ENCODE measurements at places on chromosomes 16 and 17. TPM values are rescaled to one million over a fixed set of nuclear protein-coding genes. Genes with fewer than 3 reads are reported as not detected.

DNA sequence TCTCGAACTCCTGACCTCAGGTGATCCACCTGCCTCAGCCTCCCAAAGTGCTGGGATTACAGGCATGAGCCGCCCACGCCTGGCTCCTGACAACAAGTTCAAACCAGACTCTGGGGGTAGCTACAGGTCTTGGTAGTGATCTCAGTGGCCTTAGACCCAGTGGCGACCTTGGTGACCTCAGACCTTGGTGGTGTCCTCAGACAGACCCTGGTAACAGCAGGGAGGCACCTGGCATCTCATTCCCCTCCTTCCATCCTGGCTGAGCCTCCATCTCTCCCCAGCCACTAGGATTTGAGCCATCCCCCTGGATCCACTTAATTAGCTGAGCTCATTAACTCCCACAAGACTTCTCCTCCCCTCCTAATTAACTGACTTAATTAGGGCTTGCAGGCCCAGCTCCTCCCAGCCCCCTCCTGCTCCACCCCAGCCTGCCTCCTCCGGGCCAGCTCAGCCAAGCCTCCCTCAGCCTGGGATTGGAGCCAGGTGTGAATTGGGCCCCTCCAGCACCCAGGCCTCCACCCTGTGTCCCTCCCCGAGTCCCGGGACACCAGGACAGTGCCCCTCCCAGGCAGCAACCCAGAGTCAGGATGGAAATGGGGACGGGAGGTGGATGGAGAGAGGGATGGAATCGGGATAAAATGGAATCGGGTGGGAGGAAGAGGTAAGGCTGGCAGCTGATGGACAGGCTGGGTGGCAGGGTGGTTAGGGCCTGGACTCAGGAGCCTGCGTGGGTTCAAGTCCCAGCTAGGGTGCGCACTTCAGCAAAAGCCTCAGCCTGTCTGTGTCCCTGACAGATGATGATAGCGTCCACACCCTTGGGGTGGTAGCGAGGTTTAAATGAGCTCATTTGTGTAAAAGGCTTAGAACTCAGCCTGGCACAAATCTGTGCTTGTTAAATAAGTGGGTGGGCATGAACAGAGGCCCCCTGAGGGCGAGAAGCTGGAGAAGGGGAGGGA, 11.2 kb upstream of the SBK1 start:
- no peak for DNase-seq
- no peaks in the 10 kb centered on the region for H3K36me3 ChIP-seq
- no peak overlapping the region for H3K4me3 ChIP-seq
- H3K27me3 ChIP-seq: peaks cover 13% of the 10 kb centered on the region
- peaks cover 13% of the 10 kb centered on the region for H3K4me1 ChIP-seq

DNA sequence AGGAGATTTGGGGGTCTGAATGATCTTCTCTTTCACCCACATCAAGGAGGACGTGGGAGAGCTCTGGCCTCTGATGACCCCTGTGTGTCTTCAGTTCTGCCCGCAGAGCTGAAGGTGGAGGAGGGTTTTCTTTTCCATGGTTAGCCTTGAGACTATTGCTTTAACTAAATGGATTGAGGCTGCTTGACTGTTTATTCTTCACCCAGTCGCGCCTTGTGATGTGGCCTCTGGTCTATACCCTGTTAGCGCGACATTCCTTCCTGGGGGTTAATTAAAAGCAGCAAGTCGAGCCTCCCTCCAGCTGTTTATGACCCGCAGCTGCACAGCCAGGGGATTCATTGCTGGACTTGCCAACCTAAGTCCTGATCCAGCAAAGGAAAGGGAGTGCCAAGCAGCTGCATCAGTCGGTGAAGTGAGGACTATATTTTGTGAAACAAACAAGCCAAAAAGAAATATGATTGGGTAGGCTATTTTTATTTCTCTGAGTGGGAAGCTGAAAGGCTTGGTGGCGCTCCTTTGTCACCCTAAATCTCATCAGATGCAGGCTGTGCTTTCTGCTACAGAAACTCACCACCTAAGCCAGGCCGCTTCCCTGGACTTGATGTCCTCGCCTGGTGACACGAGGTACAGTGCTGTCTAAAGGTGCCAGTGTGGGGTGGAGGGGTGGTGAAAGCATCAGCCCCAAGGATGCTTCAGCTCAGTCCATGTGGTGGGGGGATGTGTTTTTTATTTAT, 11.0 kb upstream of the SEC14L1 start:
- H3K27me3 ChIP-seq: no peaks in the 10 kb centered on the region
- no peaks in the 10 kb centered on the region for H3K36me3 ChIP-seq
- H3K4me1 ChIP-seq: peaks cover 17% of the 10 kb centered on the region
- peak overlapping the region; percentile 8 for H3K27ac ChIP-seq

DNA sequence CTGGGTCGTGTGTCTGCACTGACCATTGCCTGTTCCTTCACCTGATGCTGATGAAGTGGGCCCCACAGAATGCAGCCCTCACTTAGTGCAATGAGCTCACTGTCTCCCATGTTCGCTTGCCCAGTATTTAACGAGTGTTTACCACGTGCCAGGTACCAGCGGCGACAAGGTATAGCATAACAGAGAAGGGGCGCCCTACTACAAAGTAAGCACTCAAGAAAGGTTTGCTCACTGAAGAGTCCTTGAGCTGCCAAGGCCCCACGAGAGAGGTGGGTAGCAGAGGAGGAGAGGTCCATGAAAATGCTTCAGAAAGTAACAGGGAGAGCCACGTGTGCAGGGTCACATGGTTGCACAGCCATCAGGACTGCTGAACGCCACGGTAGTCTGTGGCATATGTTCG, 230.0 kb downstream of the NTN1 start:
- H3K4me3 ChIP-seq: no peak overlapping the region
- peaks cover 11% of the 10 kb centered on the region for H3K36me3 ChIP-seq
- peaks cover 9% of the 10 kb centered on the region for H3K27me3 ChIP-seq
- no peak overlapping the region for H3K27ac ChIP-seq
- no peak for DNase-seq

The EVPL gene
- total RNA-seq: not detected

All from neural crest cell (in vitro differentiated cells).